ENCODE measurements at places on chromosomes 4 and X.

GRCh38 chrX:69153060-69153730 is 12.1 kb downstream of the PJA1 start:
- DNase-seq: no peak

DNA sequence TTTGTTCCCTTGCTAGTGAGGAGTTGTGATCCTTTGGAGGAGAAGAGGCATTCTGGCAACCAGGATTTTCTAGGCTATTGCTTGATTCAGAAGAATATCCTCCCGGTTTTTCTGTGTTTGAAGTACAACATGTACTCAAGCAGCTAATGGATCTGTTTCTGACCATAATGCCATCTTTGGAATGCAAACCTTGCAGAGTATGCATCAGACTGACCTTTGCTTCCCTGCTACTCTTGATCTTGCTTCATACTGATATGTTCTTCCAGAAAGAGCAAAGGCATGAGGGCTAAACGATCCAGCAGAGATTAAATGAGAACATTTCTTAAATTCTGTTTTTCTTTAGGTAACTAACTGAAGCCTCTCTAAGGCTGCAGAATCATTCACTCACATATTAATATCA is 265.4 kb upstream of the SLC7A11 start:
- DNase-seq: no peak

DNA sequence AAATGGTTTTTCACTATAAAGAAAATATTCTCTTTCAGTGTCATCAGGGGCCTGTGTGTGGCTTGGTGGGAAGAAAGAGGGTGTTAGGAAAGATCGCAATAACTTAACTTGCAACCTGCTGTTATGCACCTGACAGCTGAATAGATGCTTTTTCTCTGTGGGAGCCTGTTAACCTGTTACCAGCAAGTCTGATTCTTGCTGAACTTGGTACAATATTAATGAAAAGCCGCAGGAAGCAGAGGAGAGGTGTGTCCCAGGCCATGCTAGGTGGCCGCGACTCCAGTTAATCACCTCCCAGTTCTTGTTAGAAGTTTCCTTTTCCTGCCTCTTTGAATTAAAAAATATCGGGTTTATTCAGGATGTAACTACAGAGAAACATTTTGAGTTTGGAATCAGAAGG is 494.8 kb upstream of the AGA start:
- no peak for DNase-seq

DNA sequence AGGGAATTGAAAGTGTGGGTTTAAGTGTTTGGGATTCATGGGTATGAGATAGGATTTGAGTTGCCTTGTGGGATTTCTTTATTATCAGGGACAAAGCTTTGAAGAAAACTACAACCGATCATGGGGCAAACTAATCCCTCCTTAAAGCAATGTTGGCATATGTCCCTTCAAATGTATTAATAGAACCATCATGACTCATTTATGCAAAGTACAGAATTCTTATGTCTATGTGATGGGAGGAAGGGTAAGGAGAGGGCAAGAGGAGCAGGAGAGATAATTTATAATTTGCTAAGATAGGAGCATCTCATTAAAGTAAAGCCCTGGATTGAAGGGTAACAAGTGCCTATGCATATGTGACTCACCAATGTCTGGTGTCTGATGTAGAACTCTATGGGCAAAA is 94.2 kb downstream of the PHEX start:
- no peak for DNase-seq

DNA sequence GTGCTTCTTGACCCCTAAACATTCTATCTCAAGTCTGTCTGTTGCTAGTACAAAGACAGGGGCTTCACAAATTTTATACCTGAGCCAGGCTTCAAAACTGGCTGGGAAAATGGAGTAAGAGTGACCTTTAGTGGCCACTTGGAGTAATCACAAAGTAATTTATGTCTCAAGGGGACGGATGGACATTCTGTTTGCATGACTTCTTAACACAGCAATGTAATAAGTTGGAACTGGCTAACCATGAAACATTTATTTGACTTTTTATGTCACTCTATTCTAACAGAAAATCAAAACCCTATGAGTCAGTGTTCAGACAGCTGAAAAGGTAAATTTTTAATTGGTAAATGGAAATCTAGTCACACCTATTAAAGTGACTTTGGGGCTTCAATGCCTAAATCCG is 600.6 kb downstream of the ANKRD50 start:
- DNase-seq: no peak

DNA sequence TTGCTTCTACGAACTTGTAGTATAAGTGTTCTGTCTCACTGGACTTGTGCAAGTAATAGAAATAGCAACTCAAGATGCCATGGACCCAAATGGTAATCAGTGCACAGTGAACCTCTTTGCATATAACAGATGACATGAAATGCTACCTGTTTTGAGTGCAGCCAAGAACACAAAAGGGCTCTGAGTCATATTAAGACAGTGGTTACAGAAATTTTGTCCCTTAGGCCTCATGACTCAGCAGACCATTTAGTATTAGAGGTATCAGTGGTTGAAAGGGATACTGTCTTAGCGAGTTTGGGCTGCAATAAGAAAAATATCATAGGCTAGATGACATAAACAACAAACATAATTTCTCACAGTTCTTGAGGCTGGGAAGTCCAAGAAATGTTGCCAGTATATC is 502.9 kb upstream of the PCDH10 start:
- no peak for DNase-seq

DNA sequence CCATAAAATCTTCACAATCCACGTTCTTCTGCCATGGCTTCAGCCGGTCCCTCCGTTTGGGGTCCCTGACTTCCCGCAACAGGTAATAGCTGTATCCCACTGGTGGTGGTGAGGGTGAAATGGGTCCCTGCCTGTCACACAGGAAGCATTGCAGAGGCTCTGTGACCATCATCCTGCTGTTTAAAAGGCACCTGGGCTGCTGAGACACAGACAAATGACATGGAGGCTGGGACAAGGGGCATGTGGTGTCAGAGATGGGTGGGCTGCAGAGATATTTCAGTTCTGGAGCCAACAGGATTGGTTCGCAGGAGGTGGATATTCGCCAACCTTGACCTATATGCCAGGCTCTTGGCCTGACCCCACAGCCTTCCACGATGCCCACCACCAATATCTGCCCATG is 82.1 kb downstream of the JAKMIP1 start:
- DNase-seq: no peak

DNA sequence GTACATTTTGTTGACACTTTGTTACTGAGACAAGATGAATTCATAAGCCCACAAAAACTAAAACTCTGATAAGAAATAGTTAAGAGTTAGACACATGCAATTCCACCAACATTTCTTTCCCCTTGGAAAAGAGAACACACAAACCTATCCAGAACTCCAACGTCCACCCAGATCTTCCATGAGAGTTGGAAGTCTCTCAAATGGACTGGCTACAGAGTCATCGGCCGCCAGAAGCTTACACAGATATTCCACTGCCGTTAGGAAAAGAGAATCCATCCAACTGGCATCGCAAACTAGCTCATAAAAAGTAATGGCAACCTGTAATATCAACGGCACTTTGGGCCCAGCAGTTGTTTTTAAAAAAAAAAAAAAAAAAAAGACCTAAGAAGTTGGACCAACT is 114.7 kb downstream of the PRKX start:
- DNase-seq: no peak

GRCh38 chr4:85748654-85749053 is 273.7 kb downstream of the ARHGAP24 start:
- DNase-seq: no peak

DNA sequence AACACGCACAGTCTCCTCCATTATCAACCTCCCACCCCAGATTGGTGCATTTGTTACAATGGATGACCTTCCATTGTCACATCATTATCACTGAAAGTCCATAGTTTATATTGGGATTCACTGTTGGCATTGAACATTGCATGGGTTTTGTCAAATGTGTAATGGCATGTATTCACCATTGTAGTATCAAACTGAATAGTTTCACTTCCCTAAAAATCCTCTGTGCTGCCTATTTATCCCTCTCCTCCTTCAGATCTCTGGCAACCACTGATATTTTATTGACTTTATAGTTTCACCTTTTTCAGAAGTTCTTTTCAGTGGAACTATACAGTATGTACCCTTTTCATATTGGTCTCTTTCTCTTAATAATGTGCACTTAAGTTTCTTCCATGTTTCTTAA is 1565.4 kb downstream of the PCDH18 start:
- DNase-seq: no peak

DNA sequence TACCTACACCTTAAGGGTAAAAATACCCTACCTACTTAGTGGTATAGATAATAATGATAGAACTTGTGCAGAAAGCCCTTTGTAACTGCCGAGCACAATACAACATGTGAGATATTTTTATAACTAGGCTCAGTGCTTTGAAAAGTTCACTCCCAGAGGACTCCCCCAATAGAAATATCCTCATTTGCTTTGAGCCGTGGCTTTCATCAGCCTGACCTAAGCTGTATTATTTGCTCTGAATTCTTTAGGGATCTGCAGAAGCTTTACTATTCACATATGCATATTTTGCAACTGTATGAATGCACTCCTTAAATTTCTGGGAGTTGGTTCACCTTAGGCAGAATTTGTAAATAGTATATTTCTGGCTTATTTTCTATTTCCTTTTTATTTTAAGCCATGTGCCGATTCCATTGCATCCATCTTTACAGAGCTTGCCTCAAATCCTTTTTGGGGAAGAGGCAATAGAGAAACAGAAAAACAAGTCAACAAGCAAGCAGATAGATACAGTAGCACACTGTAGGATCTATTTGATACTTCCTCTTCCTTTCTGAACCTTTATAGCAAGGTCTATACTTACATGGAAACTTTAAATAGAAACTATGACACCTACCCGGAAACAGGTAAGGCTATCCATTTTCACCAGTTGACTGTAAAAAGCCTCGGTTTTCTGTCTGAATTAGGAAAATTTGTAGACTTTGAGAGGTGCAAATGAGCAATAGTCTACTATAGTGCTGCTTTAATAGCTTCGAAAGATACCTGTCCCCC is 242.5 kb upstream of the VCX3A start:
- no peak for DNase-seq

GRCh38 chr4:34105311-34105710 is 2139.0 kb downstream of the ARAP2 start:
- no peak for DNase-seq

- no peak for DNase-seq
These were observed 54.5 kb upstream of the BCOR start for GRCh38 chrX:40152173-40152711.

- no peak for DNase-seq
These were observed 413.8 kb downstream of the RAPGEF2 start for GRCh38 chr4:159516556-159517140.

- DNase-seq: no peak
These were observed 782.5 kb upstream of the INTU start for GRCh38 chr4:126850286-126850685.

DNA sequence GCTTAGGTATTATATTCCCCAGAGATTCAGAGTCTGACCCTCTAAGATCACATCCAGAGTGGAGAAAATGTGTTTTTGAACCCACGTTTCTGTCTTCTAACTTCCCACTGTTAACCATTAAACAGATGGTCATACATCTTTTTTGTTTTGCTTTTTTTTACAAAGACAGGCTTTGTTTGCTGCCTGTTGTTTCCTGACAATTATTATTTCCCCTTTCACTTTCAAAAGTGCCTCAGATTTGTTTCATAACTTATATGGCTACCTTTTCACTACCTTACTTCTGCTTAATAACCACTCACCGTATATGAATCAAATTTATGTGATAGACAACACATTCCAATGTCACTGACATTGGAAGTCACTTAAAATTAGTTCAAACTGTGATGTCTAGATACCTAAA is 142.2 kb downstream of the HS3ST1 start:
- no peak for DNase-seq

DNA sequence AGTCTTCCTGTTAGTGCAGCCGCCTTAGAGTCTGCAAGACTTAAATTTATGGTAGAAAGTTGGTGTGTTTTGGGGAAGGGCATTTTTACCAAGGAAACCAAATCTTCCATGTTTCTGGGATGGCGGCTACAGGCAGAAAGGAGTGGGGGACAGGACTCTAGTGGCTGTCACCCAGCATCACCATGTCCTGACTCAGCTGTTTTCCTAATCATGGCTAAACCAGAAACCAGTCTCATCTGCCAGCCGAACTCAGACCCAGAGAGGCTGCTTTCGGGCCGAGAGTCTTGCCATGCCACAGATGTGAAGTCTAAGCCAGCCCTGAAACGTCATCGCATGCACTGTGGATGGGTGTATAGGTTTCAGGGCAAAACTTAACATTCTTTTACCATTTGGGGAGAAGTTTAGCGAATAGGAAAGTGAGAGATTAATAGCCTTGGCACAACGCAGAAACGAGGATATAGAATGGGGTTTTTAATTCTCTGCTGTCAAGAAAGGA is 109.6 kb downstream of the ENPP6 start:
- no peak for DNase-seq

DNA sequence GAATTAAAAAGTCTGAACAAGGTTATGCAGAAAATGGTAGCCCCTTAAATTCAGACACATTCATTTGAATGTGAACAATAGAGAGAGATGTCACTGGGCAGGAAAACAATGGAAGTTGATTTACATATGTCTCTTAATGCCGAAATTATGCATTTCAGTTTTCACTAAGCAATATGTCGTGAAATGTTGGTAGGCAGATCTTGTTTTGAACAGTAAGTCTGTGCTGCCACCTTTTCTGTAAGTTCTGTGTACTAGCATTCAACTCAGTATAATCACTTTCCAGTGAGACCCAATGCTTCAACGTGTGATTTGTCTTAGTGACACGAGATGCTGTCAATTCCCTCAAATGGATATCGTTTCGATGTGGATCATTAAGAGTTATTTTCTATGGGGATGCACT is 222.7 kb upstream of the VCX3A start:
- DNase-seq: no peak

DNA sequence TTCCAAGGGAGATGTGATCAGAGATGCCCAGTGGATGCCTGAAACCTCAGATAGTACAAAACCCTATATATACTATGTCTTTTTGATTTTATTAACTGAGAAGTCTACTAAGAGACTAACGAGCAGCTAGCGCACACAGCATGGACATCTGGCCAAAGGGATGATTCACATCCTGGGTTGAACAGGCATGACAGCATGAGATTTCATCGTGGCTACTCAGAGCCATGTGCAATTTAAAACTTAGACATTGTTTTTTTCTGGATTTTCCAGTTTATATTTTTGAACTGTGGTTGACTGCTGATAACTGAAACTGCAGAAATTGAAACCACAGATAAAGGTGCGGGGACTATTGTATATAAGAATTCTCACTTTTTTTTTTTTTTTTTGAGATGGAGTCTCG is 2252.9 kb upstream of the AGA start:
- no peak for DNase-seq

DNA sequence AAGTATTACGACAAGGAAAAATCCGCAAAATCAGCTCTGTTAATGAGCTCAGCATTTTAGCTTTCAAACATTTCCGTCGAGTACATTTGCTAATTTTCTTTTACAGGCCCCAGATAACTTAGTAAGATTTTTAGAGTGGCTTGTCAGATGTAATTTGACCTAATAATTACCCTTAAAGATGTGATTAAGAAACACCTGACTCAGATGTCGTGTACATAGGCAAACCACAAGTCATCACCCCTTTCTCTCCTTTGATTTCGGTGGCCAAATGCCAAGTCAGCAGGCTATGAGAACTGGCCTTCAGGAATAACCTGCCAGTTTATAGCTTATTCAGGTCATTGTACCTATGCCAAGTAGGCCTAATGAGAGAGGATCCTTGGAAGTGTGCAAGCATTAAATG is 369.6 kb downstream of the PCDH7 start:
- DNase-seq: no peak

- no peak for DNase-seq
These were observed 48.0 kb upstream of the SOD3 start for GRCh38 chr4:24747234-24747975.

Measured in stimulated activated CD8-positive, alpha-beta memory T cell treated with anti-CD3 and anti-CD28 coated beads, Interleukin-7, amount 100 ng/mL, for 1 hour (primary cell).